ENCODE measurements at places on chromosomes 5 and 9.

DNA sequence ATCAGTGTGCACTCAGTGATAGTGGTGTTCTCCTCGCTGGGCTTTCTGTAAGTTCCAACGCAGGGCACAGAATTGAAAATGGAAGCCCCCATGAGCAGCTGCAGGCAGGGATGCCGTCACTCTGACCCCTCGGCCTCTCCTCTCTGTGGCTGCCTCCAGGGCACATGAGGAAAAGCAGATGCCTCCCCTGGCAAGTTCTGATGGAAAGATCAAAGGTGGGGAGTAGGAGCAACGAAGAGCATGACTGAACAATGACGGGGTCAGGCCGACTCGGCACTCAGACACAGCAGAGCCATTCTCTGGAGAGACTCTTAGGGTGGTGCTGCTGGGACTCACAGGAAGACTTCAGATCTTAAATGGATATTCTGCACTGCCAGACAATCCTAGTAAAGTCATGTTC lies 65.6 kb upstream of the CKMT2 start:
- no peak for DNase-seq

GRCh38 chr5:152270096-152270495 lies 135.0 kb downstream of the NMUR2 start:
- no peak for DNase-seq

GRCh38 chr5:32621256-32621655 lies 35.9 kb downstream of the SUB1 start:
- DNase-seq, result no peak

DNA sequence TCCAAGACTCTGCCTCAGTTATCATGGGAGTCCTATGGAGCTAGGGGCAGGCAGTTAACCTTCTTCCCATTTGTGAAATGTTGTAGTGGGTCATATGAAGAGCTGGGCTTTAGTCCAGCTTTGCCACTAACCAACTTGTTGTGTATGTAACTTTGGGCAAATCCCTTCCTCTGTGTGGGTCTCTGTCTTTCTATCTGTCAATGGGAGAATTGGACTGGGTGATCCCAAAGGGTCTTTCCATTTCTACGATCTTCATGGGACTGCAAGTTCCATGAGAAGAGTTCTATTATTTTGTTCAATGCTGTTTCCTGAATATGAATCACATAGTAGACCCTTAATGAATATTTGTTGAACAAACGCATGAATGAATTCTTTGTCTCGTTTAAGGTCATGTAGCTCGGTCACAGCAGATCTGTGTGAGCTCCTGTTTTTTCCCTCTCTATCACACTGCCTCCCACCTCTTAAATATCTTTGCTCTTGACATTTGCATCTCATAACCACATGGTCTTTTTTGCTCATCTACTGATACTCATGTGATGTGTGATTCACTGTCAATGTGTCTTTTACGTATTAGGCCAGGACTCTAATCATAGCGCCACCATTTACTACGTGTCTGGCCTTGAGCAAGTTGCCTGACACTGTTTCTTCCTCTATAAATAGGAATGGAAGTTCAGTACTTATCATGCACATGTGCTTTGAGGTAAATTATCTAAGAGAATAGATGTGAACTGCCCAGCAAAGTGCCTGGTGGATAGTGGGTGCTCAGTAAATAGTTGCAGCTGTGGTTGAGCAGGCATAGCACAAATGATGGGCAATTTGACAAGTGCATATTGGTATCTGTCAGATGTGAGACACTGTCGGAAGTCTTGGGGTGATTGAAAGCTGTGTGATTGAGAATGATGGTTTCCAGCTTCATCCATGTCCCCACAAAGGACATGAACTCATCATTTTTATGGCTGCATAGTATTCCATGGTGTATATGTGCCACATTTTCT lies 37.4 kb downstream of the PTTG1 start:
- DNase-seq, result no peak

DNA sequence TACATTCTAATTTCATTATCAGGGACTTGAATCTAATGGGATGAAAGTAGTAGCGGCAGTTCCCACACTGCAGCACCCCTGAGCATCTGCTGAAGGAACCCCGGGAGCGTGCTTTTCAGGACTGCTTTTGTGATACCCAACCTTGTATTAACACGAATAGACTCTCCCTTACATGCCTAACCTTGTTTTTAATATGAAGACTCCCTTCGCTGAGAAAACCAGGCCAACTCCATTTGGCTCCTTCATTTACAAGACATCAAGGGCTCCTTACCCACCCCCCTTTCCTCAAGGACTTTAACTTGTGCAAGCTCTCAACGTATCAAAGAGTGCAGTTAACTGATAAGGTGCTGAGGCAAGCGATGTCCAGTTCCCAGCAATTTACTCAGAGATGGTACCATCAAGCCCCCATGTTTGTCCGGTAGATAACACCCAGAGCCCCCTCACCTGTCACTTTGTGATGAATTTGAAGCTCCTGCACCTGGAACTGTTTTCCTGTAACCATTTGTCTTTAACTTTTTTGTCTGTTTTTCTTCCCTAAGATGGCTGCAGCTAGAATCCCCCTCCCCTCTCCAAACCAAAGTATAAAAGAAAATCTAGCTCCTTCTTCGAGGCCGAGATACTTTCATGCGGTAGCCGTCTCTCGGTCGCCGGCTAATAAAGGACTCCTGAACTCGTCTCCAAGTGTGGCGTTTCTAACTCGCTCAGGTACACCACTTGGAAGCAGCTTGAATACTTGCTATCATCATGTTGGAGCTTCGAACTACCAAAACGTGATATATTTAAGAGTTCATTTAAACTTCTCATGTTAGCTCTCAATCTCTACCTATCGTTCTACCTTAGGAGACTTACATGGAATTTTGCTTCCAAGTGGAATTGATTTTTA lies 10.7 kb downstream of the HNRNPH1 start:
- no peak for DNase-seq

- no peak for DNase-seq
Measured at GRCh38 chr5:40798801-40799210, 632 bp upstream of the PRKAA1 start.

GRCh38 chr5:67021031-67021430 lies 175.6 kb downstream of the CD180 start:
- no peak for DNase-seq

GRCh38 chr9:22084336-22085035 lies 75.4 kb upstream of the CDKN2B start:
- DNase-seq, result no peak

DNA sequence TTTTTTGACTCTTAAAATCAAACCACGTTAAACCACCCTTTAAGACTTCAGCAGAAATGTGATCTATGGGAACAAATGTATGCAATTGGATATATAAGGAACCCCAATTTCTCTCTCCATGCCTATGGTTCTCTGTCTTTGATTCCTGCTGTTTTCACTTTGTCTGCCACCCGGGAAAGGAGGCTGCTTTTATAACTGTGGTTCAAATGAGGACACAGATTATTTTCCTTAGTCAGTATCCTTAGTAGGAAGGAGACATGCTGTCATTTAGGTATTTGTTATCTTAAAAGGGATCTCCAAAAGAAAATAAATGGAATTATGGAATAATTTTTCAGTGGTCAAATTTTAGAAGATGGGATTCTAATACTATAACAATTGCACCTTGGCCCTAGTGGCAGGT lies 176.1 kb upstream of the NREP start:
- DNase-seq, result no peak

DNA sequence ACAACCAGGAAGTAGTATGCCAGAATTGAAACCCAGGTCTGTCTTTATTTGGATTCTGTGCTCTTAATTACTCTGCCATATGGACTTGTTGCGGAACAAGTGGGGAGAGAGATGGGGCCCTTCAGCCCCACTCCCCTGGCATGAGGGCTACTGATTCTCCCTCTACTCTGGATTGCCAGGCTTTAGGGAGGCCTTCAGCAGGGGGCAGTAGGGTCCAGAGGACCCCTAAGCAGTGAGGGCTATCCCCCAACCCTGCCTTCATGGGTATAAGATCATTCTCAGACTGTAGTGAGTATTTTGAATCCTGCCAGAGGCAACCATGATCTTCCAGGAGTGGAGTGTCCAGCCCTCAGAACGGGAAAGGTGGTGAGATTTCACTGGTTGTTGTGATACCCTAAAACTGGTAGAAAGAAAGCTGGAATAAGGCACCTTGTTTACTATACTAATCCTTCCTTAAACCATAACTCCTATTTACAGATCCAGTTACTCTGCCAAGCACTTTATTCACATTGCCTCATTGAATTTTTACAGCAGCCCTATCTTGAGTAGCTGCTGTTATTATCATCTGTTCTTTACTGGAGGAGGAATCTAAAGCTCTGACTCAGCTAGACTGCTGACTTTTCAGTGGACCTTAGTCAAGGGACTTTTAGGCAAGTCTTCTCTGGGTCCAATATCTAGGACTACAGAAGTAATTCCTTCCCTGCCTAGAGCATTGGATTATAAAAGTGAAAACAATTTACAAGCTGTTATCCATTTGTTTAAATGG lies 31.3 kb upstream of the LARP1 start:
- DNase-seq, result no peak

- DNase-seq, result no peak
Measured at GRCh38 chr5:53302529-53302928, 177.9 kb upstream of the FST start.
